D341Med (cell line): ENCODE measurements at places on chromosomes 12 and 14.

DNA sequence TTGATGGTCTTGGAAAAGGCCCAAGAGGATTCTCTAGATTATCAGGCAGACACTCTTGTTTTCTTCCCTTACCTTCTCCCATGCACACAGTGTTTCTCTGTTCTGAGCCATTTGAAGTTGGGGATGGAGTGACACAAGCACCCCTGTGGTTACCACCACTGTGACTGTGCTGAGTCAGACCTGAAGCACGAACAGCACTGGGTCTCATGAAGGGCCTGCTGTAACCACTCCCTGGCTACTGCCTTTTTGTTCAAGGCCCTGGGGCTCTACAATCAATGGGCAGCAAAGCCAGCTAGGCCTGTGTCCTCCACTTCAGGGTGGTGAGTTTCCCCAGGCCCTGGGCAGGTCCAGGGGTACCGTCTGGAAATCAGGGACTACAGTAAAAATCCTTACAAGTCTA lies 65.5 kb downstream of the TSPAN8 start:
- no peak for DNase-seq

GRCh38 chr12:418432-418831 lies 17.0 kb downstream of the CCDC77 start:
- no peak for DNase-seq

- peak; percentile 30 for DNase-seq
Observed at GRCh38 chr12:84507956-84508850, 404.4 kb downstream of the SLC6A15 start.

DNA sequence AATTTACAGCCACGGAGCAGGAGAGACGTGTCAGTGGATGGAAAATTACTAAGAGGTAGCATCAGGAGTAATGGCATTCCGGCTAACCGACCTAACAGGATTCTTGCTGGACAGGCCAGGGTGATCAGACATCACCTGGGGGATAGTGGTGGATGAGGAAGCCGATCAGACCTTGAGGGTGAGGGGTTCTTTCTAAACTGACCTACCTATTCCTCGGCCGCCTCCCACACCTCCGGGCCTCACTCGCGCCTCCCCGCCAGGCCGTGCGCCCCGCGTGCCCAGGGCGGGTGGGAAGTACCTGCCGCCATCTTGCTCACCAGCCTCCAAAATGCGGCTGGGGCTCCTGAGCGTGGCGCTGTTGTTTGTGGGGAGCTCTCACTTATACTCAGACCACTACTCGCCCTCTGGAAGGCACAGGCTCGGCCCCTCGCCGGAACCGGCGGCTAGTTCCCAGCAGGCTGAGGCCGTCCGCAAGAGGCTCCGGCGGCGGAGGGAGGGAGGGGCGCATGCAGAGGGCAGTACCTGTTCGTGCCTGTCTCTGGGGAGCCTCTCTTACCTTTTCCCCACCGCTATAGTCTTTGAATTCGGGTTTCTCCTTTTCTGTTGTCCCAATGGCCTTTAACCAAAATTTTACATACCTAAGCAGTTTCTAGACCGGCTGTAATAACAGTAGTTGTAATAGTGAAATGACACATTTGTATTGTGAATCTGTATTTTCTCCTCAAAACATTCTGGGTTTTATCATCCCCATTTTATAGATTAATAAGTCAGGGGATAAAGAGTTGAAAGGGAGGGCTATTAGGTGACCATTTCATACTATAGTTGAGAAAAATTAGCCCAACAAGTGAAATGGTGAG lies at the start of gene TMPRSS12:
Gene TMPRSS12 (plus strand): TSS at position 290 of the 857 bp plus-strand sequence. CDS start 39 bp downstream, at position 329.
- DNase-seq, result no peak
